ENCODE measurements at places on chromosomes 13 and 19. TPM values are rescaled to one million over a fixed set of nuclear protein-coding genes. Genes with fewer than 3 reads are reported as not detected.
A peak's percentile ranks its signal among the peaks of the same experiment; 100 is the strongest.

LILRB3 gene
- 10.0 TPM for total RNA-seq

ZNF433 gene
- total RNA-seq = 13.6 TPM

PTH2 gene
- not detected for total RNA-seq

ZFP82 gene
- 7.9 TPM for total RNA-seq

CLEC4G gene
- total RNA-seq = 0.72 TPM

GRCh38 chr19:45645631-45646344 is 6.6 kb upstream of the EML2 start:
- H3K27me3 ChIP-seq = peaks cover 3% of the 10 kb centered on the region
- H3K27ac ChIP-seq = no peak overlapping the region
- no peaks in the 10 kb centered on the region for H3K36me3 ChIP-seq
- peaks cover 13% of the 10 kb centered on the region for H3K4me1 ChIP-seq
- peak overlapping the region; percentile 25 for H3K4me3 ChIP-seq
- DNase-seq = peak; percentile 79

GRCh38 chr13:30971575-30971974 is 39.1 kb downstream of the TEX26 start:
- no peak overlapping the region for H3K4me3 ChIP-seq
- H3K27me3 ChIP-seq = no peaks in the 10 kb centered on the region
- no peaks in the 10 kb centered on the region for H3K4me1 ChIP-seq
- no peaks in the 10 kb centered on the region for H3K36me3 ChIP-seq

DNA sequence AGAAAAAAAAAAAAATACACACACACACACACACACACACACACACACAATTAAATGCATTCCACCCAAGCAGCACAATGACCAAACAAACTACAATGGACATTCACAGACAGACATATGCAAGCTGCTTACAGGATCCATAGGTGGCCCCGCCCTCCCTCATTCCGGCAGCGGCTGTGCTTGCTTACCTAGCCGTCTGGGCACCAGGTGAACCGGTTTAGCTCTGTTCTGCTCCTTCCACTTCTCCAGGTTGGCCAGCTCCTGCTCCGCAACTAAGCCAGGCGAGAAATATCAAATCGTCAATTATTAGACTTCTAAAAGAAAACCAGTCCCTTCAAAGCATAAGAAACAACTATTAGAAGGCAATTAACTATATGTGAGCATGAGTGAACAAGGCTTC is 23.1 kb downstream of the EPSTI1 start:
- no peak overlapping the region for H3K4me3 ChIP-seq
- peak; percentile 63 for DNase-seq
- no peaks in the 10 kb centered on the region for H3K27me3 ChIP-seq
- H3K36me3 ChIP-seq = no peaks in the 10 kb centered on the region

- H3K27me3 ChIP-seq = no peaks in the 10 kb centered on the region
- H3K27ac ChIP-seq = no peak overlapping the region
- DNase-seq = no peak
These were observed 116.7 kb downstream of the SOX1 start for GRCh38 chr13:112183532-112184090.

GRCh38 chr19:51365211-51365964 is 800 bp downstream of the ETFB start:
- H3K27ac ChIP-seq = peak overlapping the region; percentile 94
- peak overlapping the region; percentile 94 for H3K4me3 ChIP-seq
- no peaks in the 10 kb centered on the region for H3K27me3 ChIP-seq
- H3K4me1 ChIP-seq = peaks cover 5% of the 10 kb centered on the region

GRCh38 chr13:86006317-86006716 is 207.1 kb upstream of the SLITRK6 start:
- no peak overlapping the region for H3K4me3 ChIP-seq
- H3K4me1 ChIP-seq = no peaks in the 10 kb centered on the region
- DNase-seq = no peak
- no peak overlapping the region for H3K27ac ChIP-seq
- no peaks in the 10 kb centered on the region for H3K27me3 ChIP-seq

DNA sequence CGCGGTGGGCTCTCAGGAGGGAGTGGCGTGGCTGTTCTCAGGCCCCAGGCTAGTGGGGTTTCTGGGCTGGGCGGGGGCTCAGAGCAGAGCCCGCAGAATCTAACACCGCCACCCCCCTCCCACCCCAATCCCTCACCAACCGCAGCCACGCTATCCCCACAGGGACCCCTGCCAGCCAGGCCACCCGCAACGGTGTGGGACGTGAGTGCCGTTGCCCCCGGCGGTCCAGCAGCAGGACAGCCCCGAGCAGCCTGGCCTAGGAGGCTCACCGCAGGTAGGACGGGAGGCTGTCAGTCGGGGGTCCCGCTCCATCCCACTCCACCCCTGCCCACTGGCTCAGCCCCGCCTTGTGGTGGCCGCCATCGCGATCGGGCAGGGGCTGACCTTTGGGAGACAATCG is at the start of gene NTN5:
NTN5 (minus strand) TSS at position 24 of the 400 bp plus-strand sequence. CDS start 2,031 bp downstream, outside the sequence.
- no peak for DNase-seq
- no peak within 1 kb of the TSS for H3K27ac ChIP-seq
- no peaks in the 10 kb centered on the region for H3K27me3 ChIP-seq
- H3K36me3 ChIP-seq = no peaks in the 10 kb centered on the region
- no peaks in the 10 kb centered on the region for H3K4me1 ChIP-seq

GRCh38 chr13:53124623-53125022 is 96.0 kb downstream of the OLFM4 start:
- no peaks in the 10 kb centered on the region for H3K36me3 ChIP-seq
- DNase-seq = no peak
- no peak overlapping the region for H3K27ac ChIP-seq

All from kidney (tissue), 22 donors.